Transverse colon (tissue), 4 donors: ENCODE measurements at places on chromosomes 1 and 21. TPM values are rescaled to one million over a fixed set of nuclear protein-coding genes. Genes with fewer than 3 reads are reported as not detected.

DMBX1 gene
- not detected for total RNA-seq

GRCh38 chr1:182149411-182149965 is 88.0 kb upstream of the ZNF648 start:
- no peaks in the 10 kb centered on the region for H3K27me3 ChIP-seq
- peak; percentile 37 for DNase-seq
- no peak overlapping the region for H3K4me3 ChIP-seq
- H3K36me3 ChIP-seq, result no peaks in the 10 kb centered on the region
- peak overlapping the region; percentile 52 for H3K27ac ChIP-seq

DNA sequence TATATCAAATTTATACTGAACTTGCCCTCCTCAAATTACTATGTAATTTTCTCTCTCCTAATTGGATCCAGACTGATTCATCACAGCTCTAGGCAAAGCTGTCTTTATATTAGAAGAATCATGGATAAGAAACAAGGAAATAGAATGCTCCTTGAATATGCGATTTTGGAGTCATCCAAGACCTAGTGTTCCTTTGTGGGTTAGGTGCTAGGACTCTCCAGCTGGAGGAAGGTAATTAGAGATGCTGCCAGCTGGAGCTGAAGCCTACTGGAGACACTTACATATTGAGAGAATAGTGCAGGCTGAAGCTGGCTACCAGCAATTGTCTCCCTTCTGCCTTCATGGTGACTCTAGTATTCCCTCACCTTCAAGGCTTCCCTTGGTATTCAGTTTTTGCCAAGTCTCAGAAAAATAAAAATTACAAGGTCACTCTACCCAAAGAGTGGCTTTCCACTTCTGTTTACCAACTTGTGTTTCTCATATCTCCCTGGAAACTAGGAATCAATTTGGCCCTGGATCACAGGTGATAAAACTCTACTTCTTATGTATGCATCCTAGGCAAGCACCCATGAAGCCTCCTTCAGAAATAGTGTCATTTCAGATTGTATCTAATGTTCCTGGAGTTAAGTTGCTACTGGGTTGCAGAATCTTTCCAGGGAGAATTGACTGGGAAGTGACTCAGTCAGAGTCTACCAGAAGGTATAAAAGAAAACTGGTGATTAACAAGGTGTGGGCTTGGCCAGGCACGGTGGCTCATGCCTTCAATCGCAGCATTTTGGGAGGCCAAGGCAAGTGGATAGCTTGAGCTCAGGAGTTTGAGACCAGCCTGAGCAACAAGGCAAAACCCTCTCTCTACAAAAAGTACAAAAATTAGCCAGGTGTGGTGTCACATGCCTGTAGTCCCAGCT is 24.4 kb upstream of the DOCK7 start:
- no peaks in the 10 kb centered on the region for H3K36me3 ChIP-seq
- DNase-seq, result no peak
- no peaks in the 10 kb centered on the region for H3K4me1 ChIP-seq
- no peak overlapping the region for H3K27ac ChIP-seq
- no peak overlapping the region for H3K4me3 ChIP-seq

- H3K27ac ChIP-seq, result no peak overlapping the region
- no peak for DNase-seq
- no peaks in the 10 kb centered on the region for H3K4me1 ChIP-seq
These were observed 9.7 kb upstream of the STX12 start for GRCh38 chr1:27763358-27763757.
